ENCODE measurements at places on chromosomes 3 and 15.
A peak's percentile ranks its signal among the peaks of the same experiment; 100 is the strongest.

GRCh38 chr3:138948371-138949001 lies 1.5 kb downstream of the FOXL2NB start:
- no peak for DNase-seq

DNA sequence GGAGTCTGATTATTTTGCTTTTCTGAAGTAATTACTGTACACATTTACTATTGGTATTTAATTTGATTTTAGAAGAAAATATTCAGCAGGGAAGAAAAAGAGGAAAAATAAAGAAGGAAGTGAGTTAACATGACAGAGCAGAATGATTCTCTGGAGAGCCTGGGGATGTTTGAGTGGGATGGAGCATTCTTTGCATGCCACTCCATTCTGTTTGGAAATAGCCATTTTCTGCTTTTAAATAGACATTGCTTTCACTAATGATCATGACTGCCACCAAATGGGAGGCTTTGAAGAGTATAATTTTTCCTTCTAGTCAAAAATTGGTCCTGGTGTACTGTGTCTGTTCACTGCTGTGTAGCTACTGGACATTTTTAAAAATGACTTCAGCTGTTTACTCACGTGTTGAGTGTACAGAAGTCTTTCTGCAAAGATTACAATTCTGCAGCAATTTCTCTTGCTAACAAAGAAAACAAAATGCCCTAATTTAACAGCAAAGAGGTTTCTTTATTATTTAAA lies 196.1 kb downstream of the RYR3 start:
- no peak for DNase-seq

DNA sequence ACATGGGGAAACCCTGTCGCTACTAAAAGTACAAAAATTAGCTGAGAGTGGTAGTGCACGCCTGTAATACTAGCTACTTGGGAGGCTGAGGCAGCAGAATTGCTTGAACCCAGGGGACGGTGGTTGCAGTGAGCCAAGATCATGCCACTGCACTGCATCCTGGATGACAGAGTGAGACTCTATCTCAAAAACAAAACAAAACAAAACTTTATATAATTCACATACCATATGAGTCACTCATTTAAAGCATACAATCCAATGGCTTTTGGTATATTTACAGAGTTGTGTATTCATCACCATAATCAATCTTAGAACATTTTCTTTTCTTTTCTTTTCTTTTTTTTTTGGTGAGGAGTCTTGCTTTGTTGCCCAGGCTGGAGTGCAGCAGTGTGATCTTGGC lies 8.7 kb downstream of the PXK start:
- no peak for DNase-seq

DNA sequence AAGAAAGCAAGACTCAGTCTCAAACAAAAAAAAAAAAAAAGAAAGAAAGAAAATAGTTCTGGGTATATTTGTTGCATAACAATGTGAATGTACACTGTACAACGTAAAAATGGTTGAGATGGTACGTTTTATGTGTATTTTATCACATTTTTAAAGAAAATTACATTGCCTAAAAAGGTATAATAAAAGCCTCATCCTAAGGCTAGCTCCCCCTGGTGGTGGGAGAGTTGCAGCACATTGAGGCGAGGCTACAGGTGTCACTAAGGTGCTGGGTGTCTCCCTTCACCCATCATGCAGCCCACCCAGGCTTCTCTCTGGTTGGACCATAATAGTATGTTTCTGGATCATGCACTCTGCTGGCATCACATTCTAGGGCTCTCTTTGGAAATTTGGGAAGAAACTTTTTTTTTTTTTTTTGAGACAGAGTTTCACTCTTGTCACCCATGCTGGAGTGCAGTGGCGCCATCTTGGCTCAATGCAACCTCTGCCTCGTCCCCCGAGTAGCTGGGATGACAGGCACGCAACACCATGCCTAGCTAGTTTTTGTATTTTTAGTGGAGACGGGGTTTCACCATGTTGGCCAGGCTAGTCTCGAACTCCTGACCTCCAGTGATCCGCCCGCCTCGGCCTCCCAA lies 12.4 kb upstream of the RAB11A start:
- no peak for DNase-seq

- no peak for DNase-seq
These were observed 121.1 kb downstream of the ADAM10 start for GRCh38 chr15:58628206-58628947.

- no peak for DNase-seq
These were observed 437.5 kb upstream of the PROK2 start for GRCh38 chr3:72222410-72222809.

- DNase-seq: no peak
These were observed 142.6 kb upstream of the THBS1 start for GRCh38 chr15:39438260-39438659.

DNA sequence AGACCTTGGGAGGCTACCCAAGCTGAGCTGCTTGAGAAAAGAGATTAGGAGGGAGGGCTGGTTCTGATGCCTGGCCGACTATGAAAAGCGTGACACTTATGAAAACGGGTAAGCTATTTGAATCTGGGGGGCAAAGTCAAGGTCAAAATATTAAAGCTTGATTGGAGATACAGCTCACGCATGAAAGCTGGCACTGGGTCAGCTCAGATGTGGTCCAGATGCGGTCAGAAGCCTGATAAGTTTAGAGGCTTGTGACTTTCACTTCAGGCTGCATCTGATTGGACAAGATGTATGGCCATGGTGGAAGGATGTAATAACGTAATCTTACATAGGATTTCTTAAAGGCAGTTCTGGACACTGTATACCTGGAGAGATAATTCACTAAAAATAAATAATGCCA lies 690.3 kb downstream of the NTRK3 start:
- no peak for DNase-seq

DNA sequence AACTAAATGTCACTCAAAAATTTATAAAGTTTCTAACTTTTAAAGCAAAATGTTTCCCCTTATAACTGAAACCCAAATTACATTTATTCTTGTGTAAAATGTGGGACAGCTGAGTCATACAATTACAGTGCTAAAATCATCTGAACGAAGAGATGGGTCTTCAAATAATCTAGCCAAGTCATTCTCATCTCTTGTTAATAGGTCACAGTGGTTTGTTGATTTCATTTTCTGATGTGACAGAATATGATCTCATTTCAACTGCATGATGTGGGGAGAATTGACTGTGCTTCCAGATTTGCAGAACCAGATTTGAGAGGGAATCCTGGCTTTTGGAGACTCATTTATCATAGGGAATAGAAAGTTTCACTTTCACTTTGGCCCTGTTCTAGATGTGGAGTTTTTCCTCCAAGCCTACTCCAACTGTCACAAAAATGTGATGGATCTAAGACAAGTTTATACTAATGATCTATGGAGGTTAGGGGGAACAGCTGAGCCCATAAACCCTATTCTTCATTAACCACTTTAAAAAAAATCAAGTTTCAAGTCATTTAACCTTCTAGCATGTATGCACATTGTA lies 685.0 kb downstream of the PDCD6IP start:
- no peak for DNase-seq

GRCh38 chr15:90750186-90750585 lies 33.0 kb downstream of the BLM start:
- DNase-seq: no peak

DNA sequence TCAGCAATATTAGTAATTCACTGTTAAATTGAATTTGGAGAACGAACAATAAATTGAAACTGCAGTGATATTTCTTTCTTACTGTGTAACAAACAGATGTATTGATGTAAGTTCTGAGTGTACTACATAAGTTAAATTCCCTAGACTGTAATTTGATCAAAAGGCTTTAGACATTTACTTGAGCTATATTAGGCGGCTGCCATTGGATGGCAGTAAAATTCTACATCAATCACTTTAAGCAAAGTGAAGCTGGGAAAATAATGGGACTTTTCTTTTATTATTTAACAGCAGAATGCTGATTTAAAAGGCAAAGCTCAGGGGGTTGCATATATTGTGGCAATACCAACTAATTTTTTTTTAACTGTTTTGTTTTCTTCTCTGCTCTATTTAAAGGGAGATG lies 212.6 kb upstream of the PLSCR5 start:
- no peak for DNase-seq

GRCh38 chr3:107401301-107401700 lies 24.1 kb downstream of the CCDC54 start:
- no peak for DNase-seq

DNA sequence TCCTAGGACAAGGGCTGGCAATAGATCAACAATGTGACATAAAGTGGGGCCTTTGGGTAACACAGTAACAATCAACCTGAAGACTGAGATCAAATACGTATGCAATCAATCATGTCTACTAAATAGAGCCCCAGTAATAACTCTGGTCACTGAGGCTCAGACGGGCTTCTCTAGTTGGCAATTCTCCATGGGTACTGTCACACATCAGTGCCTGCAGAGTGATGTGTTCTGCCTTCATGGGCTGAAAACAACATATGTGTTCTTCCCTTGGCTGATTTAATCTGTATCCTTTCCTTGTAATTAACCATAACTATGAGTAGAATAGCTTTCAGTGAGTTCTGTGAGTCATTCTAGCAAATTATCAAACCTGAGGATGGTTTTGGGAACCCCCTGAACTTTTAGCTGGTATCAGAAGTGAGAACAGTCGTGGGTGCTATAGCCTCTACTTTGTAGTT lies 113.6 kb downstream of the TMCO5A start:
- DNase-seq: no peak

GRCh38 chr15:59237924-59238331 lies 31.3 kb downstream of the LDHAL6B start:
- DNase-seq: no peak

DNA sequence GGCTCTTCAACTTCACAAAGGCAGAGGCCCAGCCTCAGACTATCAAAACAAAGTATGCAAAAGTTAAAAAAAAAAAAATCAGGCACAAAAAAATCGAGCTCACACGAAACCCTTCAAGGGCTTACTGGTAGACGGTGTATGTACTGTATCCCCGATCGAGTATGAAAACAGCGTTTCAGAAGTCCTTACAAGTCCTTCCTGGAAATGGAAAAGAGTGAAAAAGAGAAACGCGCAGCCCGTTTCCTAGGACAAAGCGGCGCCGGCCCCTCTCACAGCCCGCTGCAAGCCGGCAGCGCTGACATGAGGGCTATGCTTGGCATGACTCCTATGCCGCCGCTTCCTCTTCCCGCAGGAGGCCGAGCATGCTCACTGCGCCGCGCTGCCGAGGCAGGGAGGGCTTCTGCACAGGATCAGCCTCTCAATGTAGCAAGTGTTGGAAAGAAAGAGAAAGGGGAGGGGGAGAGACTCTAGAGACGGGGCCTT lies at the start of gene VGLL4:
Gene VGLL4, minus strand, starts transcription at position 311 of the 483 bp plus-strand sequence. CDS start 397 bp downstream, outside the sequence.
- peak; percentile 85 for DNase-seq

- no peak for DNase-seq
These were observed 156.7 kb downstream of the CACNA2D3 start for GRCh38 chr3:54279005-54279583.

- DNase-seq: no peak
These were observed 51.6 kb upstream of the ABHD17C start for GRCh38 chr15:80643431-80643951.

DNA sequence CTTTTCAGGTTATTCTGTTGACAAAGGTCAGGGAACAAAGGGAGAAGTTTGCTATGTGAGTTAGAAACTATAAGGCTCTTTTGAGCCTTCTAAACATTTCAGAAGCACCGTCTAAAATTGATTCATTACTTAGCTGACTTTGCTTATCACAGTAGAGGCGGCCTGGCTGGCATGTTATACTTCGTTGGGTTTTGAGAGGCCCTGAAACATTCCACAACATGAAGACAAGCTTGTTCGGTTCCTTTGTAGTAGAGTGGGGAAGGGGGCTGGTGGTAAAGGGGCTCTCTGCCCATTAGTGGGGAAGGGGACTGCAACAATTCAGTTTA lies 23.6 kb downstream of the ZBTB38 start:
- no peak for DNase-seq

DNA sequence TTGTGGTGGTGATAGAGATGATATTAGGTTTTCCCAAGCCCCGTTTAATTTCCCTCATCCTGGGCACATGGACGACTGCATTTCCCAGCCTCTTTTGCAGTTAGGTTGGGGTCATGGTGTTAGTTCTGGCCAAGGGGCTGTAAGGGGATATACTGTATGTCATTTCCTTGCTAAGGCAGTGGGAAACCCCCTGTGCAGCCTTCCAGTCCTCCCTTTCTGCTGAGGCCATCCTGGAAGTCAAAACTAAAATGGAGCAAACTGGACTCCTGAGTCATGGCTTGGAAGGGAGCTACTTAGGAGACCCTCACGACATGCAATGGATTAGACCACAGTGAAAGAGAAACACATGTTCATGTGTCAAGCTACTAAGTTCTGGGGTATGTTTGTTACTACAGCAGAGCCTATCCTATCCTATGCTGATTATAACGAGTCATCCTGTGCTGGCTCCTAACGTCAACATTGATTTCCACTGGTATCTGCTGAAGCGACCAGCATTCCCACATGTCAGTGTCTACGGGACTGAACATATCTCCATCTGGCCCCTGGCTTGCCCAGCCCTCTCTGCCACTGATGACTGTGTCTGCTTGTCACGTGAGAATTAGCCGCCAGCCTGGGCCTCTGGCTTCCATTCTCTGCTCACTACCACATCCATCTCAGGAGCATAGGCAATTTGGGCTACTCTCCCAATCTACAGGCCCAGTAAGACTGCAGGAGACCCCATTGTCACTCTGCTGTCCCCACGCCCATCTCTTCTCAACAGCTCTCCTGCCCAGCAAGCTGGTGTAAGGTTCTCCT lies 85.6 kb upstream of the MEF2A start:
- no peak for DNase-seq

GRCh38 chr3:99863588-99863987 lies 45.9 kb downstream of the CMSS1 start:
- no peak for DNase-seq

- no peak for DNase-seq
These were observed 10.1 kb downstream of the CLDND1 start for GRCh38 chr3:98512576-98512975.

DNA sequence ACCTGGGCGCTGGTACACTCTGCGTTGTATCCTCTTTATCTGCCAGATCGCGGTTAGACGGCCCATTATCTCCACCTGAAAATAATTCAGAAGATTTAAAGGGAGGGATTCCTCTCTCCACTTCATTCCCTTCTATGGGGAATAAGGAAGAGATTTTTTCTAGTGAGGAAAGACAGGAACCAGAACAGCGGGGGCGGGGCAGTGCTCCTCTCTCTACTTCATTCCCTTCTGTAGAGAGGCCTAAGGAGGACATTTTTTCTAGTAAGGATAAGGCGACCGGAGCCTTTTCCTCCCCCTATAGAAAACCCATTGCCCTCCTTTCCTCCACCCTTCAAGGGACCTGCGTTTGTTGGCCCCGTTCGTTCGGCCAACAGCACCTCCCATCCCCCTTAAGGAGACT lies 8.3 kb upstream of the LIPH start:
- no peak for DNase-seq

DNA sequence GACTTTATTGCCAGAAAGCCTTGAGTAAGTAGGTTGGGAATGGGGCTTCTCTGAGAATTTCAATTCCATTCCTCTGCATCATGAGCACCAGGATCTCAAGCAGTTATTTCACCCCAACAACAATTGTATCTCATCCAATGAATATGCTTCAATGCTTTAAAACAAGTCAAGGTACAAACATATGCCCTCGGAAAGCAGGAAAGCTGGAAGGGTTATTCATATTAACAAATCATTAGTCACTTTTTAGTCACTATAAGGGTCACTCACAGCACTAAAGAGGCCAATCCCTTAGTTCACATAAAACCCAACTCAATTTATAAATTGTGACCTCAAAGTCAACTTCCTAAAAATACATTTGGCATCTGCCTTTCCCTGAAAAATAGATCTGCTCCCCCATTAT lies 16.2 kb downstream of the MB21D2 start:
- no peak for DNase-seq
